Fibroblast of pulmonary artery (primary cell): ENCODE measurements at places on chromosomes 1 and 21.

GRCh38 chr1:234310460-234310817 lies 62.8 kb upstream of the COA6 start:
- DNase-seq = no peak

DNA sequence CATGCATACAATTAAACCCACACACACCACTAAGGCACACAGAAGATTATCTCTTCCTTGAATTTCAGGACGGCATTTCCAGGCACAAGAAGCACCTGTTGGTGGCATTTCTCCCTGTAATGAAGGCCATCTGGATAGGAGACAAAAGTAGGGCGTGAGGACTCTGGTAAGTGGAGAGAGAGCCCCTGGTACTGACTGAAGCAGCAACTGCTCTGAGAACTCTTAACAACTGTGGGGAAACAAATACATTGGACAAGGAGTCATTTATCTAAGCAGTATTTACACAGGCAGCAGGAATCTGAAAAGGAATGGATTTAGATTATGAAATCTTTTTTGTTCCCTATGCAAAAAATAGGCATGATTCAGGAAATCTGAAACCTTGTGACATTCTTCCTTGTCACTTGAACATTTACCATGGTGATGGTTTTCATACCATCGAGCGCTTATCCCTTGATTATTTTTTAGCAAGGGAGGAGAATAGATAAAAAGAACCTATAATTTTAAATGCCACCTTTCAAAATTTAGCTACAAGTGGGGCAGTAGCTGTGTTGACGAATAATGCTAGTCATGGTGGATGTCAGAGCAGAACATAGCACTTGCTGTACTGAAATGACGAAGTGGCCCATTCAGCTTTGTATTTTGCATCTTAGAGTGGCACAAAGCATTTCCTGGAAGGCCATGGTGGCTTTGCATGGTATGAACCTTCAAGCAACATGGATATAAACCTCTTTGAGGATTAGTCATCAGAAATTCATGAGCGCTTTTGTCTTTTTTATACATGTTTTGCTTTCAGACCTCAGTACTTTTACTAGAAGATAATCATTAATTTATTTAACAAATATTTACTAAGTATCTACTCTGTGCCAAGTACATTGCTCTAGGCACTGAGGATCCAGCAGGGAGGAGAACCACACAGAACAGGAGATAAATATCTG lies 362.0 kb downstream of the ADGRL2 start:
- peak; percentile 11 for DNase-seq

DNA sequence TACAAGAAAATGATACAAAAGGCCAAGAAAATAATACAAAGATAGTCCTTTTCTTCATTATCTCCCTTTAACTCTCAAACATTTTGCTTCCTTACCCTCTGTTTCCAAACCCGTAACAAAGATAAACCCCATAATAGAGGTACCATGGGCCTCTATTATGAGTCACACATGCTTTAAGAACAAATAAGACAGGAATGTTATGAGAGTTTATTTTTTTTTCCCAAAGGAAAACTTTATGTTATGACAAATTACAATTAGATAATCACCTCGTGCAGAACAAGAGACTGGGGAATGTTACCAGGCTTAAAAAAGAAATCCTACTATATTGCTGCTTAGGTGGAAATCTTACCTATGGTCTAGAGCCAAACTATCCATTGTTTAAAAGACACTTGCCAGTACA lies 272.0 kb downstream of the BRINP3 start:
- peak; percentile 56 for DNase-seq

DNA sequence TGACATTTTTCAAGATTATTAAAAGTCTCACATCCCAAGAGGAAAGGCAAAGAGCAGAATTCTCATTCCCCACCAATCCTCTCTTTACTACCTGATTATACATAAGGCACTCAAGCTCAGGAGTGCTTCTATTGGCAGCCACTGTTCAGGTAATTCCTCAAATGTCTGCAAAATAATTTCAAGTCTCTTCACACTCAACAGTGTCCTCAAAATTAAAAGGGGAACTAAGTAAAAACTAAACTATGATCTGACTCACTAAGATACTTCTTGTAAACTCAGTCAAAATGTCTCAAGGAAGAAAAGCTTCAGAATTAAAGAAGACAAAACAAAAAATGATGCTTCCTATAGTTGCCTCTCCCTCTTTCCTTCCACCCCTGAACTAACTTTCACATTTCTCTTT lies 135.6 kb downstream of the GPATCH2 start:
- DNase-seq = no peak
